Kidney glomerular epithelial cell (primary cell): ENCODE measurements at places on chromosomes 3 and 15.

GRCh38 chr3:40715551-40715950 is 190.8 kb downstream of the ZNF621 start:
- DNase-seq: no peak

- no peak for DNase-seq
These were observed 164.9 kb downstream of the ROBO2 start for GRCh38 chr3:77204788-77205187.

- DNase-seq: no peak
These were observed 19.9 kb downstream of the CLDN1 start for GRCh38 chr3:190302212-190302867.

DNA sequence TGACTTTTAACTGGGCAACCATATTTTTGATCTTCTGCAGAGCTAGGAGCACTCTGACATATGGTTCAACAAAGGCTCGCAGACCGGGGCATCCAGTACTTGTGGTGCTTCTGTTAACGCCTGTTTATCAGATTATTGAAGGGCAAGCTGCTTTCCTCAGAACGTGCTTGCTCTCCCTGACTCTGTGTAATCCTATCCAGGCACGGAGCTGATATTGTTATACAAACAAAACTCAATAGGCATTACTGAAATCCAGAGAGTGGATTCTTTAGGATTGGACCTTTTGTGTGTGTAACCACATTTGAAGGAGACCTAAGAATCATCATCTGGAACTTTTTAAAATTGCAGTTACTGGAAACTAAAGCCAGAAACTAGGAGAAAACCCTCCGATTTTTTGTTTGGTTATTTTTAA is 246.5 kb downstream of the PTPRG start:
- no peak for DNase-seq

- DNase-seq: no peak
These were observed 2.8 kb upstream of the VGLL3 start for GRCh38 chr3:86993704-86994103.

- peak; percentile 100 for DNase-seq
These were observed 92.3 kb downstream of the FRMD5 start for GRCh38 chr15:44102675-44103254.

DNA sequence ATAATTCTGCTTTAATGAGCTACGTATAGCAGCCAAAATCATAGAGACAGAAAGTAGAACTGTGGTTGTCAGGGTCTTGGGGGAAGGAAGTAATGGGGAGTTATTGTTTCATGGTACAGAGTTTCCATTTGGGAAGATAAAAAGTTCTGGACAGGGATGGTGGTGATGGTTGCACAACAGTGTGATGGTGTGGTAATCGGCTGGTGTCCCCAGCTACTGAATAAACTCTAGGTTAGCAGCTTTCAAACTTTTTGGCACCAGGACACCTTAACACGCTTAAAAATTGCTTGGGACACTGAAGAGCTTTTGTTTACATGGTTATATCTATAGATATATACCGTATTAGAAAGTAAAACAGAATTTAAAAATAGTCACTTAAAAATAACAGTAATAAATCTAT is 166.0 kb downstream of the NEK11 start:
- no peak for DNase-seq

- no peak for DNase-seq
These were observed 247.3 kb upstream of the SUCLG2 start for GRCh38 chr3:67901681-67902080.

- no peak for DNase-seq
These were observed 147.0 kb downstream of the MEIS2 start for GRCh38 chr15:36953346-36953745.

- DNase-seq: no peak
These were observed 65.1 kb downstream of the MRPL46 start for GRCh38 chr15:88401996-88402656.

DNA sequence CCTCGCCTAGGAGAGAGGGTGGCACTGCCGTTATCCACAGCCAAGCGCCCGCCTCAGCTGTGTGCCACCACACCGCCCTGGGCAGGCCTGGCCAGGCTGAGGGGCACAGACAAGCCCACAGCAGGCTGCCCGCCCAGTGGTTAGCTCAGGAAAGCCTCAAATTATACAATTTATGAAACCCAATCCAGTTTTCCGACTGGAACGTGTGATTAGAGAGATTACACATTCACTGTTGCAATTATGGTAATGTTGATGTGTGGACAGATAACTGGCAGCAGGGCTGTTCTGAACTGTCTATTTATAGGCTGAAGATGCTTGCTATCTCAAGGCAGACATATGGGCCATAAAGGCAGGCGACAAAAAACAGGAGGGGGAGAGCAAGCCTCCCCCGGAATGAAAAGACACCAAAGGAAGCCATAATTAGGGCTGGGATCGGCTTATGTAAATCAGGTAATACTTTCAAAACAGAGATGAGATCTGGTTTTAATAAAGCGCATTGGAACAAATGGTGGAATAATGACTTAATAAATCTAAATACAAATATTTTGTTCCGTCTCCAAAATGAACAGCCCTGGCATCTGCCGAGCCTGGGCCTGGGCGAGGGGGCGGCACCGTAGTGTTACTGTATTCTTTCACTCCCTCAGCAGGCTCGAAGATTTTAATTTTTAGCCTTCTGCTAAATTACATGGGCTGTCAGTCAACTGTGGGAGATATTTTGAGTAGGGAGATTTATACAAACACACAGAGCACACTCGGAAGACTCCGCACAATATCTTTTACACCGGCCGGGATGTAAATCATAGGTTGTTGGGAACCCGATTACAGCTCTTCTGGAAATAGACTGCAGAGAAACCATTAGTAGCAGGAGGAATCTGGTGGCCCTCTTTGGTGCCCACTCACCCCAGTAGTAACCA is 103.1 kb upstream of the TLE3 start:
- DNase-seq: no peak

DNA sequence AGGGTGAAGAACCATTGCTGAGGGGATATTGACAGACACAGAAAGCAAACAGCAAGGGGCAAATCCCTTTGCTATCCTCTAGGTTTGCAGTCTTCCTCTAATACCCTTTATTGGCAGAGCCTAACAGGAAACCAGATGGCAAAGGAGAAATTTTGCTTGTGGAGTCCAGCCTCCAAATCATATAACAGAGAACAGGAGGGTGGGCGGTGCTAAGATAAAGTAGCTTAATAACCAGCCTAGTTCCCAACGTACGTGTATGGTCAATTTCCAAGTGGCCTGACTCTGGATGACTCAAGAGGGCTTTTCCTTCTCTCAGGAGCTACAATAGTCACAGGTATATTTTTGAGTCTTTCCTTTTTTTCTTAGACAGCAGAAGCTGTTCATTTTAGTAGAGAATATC is 404.5 kb downstream of the PDCD6IP start:
- DNase-seq: no peak

- DNase-seq: no peak
These were observed 10.4 kb downstream of the TCAIM start for GRCh38 chr3:44348993-44349392.

GRCh38 chr15:92870010-92870591 is 30.0 kb upstream of the CHD2 start:
- DNase-seq: no peak

DNA sequence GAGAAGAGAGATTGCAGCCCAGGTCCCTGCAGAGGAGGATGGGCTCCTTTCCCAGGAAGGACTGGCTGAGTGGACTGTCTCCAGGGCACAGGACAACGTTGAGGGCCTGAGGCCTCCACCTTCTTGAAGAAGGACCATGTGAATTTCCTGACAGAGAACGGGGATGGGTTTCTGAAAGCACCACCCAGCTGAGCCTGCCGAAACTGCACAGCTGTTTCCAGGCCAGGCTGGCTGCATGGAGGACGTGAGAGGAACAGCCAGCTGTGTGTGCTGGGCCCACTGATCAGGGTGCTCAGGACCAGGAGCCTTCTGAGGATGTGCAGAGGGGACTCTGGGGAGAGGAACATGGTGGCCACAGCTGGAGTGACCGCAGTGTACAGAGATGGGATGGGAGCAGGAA is 39.2 kb downstream of the HMCES start:
- DNase-seq: no peak

DNA sequence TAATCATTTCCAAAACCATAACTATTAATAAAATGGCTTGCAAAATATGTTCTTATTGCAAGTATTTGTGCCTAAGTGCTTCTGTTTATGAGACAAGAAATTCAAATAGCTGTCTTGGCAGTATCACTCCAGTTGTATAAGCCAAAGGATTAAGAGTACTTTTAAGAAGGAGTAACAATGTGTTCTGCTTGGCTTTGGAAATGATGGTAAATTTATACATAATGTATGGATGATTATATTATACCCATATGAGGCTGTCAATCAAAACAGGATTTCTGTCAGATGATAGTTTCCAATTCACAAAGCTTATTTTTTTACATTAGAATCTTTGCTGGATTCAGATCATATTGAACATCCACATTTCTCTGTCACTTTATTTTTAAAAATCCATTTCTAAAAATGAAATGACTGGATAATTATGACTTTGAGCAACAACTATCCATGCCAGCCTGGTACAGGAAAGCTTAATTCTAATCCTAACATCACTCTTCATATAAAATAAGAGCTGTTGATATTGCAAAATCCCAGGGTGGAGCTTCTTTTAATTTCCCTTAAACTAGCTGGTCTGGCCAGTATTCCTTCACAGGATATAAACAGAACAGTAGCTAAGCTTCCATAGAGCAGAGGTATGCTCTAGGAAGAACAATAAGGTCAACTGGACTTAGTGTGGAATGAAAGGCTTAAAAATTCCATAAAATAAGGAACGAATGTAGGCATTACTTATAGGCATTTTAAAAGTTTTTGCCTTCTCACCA is 30.0 kb upstream of the ZNF280D start:
- no peak for DNase-seq

- peak; percentile 49 for DNase-seq
These were observed 44.5 kb downstream of the OXNAD1 start for GRCh38 chr3:16309558-16309957.

DNA sequence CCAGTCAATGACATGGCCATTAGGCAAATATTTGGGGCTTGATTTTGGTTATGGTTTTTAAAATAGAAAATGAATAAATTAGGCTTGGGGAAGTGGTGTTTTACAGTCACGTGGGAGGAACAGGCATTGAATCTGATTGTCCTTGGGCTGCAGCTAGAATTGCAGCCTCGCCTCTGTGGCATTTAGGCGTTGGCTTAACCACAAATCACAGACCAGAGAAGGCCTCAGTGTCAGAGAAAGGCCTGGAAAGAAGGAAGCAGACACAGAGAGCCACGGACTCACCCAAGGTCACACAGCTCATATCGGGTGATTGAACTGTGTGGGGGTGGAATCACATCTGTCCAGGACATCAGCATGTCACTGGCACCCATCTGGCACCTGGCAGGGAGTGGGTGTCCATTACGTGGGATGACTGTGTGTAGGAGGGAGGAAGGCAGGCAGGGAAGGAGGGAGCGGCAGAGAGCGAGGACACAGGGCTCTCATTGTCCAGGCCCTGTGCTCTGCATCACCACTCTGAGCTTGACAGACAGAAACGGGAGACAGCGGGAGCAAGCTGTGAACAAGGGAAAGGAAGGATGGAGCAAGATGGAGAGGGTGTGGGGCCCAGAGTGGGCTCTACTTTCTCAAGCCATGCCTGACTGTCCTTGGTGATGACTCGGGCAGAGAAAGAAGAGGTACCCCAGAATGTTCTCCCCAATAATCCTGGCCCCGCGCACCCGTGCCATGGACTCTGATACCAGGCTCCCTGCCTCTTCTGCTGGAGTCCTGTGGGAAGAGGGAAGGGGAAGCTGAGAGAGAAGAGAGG is 186.4 kb downstream of the FAM43A start:
- no peak for DNase-seq

GRCh38 chr3:32276279-32276841 is 37.9 kb downstream of the CMTM8 start:
- no peak for DNase-seq

DNA sequence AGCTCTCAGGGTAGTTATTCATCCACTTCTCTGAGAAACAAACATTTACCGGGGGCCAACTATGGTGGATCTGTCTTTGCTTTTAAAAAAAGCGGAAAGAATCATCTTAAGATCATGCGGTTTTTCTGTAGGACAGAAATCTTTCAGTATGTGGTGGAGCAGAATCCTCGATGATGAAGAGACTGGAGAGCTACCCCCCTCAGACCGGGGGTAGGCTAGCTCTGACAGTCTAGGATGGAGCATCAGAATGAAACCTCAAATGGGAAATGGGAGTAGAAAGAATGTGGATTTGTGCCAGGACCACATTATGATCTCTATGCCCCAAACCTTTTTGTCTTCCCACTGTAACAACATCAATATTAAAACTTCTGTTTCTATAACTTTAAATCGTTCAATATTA is 30.3 kb downstream of the TPRG1 start:
- DNase-seq: no peak

GRCh38 chr3:121835465-121835801 is 424 bp downstream of the EAF2 start:
- DNase-seq: no peak

DNA sequence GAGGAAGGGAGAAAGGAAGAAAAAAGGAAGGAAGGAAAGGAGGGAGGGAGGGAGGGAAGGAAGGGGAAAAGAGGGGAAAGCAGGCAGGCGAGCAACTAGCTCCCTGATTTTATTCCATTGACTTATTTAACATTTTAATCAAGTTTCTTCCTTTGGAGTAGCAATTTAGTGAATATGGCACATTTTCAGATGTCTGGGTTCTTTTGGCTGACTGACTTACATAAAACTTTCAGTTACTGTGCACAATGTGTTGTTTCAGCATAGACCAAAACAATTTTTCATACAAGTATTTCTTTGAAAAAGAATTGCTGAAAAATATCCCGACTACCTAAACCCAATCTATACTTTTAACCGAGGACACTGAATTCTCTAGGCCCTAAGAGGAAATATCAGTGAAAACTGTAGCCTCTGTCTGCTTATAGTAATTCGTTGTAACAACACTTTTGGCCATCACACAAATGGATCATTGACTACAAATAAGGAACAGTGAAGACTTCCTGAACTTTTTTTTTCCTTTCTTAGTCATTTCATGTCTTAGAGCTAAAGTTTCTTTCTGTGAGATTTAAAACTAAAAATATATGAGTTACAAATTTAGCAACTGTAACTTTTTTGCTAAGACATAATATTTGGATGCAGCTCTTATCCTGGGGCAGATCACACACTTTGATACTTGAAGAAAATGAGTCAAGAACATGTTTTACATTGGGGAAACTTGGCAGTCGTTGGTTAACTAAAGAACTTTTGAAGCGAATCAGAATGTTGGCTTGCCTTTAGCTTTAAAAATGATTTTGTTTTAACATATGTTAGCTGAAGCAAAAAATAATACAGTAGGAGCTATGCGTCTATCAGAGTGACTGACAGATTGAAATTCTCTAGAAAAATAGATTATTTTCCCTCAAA is 79.6 kb downstream of the SOX2 start:
- no peak for DNase-seq

- DNase-seq: no peak
These were observed 67.6 kb downstream of the MITF start for GRCh38 chr3:69806735-69807438.

DNA sequence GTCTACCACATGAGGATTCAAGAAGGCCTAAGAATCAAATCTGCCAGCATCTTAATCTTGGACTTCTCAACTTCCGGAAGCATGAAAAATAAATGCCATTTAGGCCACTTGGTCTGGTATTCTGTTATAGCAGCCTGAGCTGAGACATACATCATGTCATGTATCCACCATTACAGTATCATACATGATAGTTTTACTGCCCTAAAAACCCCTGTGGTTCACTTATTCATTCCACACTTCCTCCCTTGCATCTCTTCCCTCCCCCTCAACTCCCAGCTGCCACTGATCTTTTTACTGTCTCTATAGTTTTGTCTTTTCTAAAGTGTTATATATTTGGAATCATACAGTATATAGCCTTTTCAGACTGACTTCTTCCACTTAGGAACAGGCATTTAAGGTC is 161.8 kb downstream of the SNRK start:
- DNase-seq: no peak
